ENCODE measurements at places on chromosomes 2 and 18.
A peak's percentile ranks its signal among the peaks of the same experiment; 100 is the strongest.

GRCh38 chr18:46072959-46073358 lies 899 bp upstream of the PSTPIP2 start:
- no peak for DNase-seq

GRCh38 chr2:209577376-209578357 lies 153.8 kb downstream of the MAP2 start:
- peak; percentile 8 for DNase-seq

GRCh38 chr2:224666951-224667553 lies 49.1 kb downstream of the CCDC195 start:
- no peak for DNase-seq

DNA sequence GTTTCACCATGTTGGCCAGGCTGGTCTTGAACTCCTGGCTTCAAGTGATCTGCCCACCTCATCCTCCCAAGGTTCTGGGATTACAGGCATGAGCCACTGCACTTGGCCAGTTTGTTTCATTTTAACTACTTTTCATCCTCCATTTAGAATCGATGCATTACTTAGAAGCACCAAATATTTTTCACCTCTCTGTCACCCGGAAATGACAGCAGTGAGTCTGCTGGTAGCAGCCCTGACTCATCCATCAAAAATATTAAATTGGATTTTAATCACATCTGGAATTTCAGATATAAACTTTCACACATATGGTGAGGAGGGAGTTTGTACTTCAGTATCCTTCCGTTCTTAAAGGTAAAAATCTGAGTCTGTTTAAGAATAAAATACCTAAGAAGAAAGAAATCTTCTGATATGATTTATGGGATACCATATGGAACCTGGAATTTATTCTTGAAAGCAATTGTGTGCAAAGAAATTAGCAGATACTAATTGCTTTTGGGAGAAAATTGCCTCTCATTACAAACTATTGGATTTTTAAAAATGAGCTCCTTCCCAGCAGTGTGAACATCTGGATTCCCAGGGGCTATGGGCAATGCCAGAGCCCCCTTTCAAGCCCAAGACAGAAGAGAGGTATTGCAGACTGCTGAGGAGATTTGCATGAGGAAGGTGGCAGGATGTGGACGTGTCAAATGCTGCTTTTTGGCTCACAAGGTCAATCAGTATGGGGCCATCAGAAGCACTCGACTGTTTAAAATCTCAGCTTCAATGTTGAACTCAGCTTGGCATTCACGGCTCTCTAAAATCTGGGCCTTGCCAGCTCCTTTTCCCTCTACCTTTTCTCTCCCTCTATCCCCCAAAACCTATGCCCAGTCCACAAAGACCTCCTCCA lies 279.5 kb upstream of the SIX2 start:
- peak; percentile 63 for DNase-seq

- DNase-seq, result peak; percentile 61
These were observed 2.1 kb upstream of the TRIB2 start for GRCh38 chr2:12714391-12715221.

DNA sequence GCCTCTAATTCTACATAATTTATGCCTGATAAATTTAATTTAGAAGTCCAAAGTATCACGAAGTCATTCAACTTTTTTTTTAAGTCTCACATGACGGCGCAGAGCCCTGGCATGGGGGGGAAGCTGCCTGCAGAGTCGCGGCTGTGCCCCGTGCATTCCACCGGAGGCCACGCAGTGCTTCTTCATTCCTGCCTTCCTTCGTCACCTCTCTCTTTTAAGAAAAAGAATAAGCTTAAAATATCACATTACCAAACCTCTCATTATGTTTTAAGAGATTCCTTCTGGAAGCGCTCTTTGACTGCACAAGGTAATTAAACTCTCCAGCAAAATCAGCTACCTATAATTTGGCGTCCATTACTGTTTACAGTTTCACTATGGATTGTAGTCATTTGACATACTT lies 20.3 kb upstream of the KIDINS220 start:
- DNase-seq, result no peak

DNA sequence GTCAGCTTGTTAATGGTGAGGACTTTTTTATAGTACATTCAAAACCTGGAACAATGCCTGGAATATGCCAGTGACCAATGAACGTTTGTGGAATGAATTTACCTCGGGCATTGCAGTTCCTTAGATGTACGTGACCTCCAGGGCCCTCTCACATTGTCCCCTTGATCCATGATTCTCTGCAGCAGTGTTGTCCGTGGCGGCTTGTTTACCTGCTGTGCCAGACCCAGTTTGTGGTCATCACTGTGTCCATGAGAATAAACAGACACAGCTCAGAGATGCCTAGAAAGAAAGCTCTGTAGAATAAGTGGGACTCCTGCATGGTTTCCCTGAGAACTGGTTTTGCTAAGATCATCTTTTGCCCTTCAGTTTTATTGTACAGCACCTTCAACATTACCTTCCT lies 1132.2 kb downstream of the DPP10 start:
- DNase-seq, result no peak

DNA sequence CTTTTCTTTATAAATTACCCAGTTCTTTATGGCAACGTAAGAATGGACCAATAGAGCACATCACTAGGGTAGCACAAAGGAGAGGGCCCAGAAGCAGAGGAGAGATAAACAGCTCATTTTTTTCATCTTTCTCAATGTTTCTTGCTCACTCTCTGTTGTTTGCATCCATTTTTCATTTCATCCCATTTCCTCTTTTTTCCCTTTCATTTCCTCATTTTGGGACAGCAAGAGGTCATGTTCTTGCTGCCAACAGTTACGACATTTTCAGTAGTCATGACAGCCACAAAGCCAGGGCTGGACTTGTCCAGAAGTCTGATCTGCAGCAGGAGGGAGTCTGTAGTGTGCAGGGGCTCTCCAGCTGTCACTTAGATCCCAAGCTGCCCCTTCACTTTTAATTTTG lies 52.7 kb upstream of the CYP1B1 start:
- DNase-seq, result peak; percentile 62

- no peak for DNase-seq
These were observed 41.4 kb upstream of the TRIB2 start for GRCh38 chr2:12675352-12675795.

DNA sequence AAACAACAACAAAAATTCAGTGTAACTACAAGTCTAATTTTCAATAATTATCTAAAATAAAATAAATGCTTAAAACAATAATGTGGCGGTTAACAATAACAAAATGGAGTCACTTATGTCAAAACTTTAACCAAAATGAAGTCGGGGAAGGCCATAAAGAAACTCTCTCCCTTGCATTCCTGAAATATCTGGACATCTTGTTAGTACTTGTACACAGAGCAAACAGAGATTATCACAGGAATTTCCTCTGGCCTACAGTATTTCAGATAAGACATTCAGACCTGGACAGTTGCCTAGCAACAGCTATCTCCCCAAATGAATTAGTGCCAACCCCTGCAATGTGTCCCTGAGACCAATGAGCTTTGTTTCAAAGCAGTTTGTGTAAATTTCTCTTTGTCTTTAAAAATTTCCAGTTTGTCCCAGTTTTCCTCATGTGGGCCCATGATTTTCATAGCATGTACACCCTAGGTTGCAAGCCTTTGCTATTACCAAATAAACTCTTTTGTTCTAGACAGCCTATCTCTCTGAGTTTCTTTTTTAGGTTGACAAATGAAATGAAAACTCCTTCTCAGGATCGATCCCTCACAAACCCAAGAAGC lies 68.6 kb downstream of the EXOC6B start:
- peak; percentile 16 for DNase-seq

DNA sequence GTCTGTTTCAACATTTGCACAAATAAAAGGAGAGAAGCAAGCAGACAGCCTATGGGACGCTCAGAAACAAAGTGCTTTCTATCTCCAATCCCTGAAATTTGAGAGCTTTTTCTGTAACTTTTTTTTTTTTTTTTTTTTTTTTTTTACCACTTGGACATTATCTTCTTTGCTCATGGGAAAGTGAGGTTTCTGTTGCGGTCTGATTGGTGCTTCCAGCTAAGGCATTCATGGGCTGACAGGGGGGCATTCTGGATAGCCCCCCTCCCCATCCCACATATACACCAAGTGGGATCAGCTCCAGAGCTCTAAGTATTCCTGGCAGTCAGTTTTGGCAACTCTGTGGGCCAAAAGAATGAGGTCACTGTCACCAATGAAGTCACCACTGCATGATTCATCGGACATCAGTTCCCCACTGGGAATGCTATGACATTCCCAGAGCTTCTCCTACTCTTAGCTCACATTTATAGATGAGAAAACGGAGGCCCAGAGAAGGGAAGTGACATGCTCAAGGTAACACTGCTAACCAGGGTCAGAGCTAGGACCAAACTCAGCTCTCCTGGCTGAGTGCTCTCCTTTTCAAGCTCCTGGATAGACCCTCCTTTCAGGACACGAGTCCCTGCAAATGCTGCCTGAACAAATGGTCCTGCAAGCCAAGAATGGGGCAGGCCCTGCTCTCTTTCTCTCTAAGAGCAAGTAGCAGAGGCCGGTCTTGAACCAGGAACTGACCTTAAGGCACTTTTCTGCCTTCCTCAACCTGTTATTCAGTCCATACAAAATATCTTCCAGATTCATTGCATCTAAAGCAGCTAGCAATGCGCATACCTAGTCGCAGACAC lies 61.3 kb downstream of the TMEM247 start:
- peak; percentile 75 for DNase-seq

DNA sequence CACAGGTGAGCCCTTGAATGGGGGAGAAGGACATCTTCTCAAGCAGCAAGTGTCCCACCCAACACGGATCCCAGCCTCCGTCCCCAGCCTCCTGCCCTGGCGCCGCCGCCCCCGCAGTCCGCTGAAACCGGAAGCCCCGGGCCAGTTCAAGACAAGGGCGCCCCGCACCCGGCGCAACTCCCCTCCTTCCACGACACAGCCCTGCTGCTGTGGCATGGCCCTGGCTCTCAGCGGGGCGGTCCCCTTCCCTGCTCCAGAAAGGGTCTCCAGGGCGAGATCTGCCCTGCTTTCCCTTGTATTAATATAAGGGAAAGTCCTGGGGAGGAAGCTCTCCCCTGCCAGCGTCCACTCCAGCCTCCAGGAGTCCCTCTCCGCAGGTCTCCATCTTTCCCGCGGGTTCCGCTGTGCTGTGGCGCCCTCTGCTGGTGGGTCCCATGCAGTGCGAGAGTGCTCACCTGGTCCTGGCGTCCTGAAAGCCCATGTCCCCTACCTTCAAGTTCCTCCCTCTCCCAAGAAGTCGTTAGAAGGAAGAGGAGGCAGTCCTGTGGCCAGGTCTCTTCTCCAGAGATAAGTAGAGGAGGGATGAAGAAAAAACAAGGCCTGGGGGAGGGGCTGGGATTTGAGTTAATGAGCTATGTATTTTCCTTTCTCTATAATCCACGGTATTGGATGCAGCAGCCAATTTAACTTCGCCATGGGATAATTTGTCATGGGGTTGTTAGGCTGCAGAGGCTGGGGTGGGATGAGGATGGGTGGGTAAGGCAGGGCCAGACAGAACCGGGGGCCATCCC lies 176.0 kb downstream of the SMAD2 start:
- no peak for DNase-seq

DNA sequence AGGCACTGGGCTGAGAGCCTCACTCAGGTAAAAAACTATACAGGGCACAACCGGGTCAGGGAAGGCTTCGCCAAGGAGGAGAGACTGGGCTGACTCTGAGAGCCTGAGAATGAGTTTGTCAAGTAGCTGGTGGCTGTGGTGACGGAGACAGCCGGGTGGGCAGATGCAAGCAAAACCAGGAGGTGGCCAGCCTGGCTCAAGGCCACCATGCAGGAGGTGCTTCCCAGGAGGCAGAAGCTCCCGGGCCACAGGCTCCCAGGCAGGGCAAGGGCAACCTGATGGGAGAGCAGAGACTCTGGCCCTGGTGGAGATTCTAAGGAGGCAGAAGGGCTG lies 2.9 kb upstream of the INHBB start:
- DNase-seq, result no peak

DNA sequence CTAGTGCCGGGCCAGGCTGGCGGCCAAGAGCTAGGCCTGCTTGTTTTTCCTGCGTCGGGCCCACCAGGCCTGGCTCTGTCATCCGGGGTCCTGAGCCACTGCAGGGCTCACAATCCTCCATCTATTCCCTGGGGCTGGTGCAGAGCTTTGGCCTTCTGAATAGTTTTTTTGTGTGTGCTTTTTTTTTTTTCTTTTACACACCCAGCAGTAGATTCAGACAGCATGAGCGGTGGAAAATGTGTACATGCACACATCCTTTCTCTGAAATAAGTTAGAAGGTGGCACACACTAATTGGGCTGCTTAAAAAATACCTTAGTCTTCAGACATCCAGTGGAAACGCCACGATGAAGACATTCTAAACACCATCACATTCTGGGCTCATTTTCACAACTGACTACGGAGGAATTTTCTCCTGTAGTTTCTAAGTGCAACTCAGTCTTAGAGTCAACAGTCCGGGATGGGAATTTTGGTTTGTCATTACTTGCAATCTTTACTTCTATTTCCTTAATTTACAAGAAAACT lies 6.1 kb downstream of the ZFP36L2 start:
- peak; percentile 51 for DNase-seq

GRCh38 chr2:12764849-12765605 lies 48.3 kb downstream of the TRIB2 start:
- no peak for DNase-seq

DNA sequence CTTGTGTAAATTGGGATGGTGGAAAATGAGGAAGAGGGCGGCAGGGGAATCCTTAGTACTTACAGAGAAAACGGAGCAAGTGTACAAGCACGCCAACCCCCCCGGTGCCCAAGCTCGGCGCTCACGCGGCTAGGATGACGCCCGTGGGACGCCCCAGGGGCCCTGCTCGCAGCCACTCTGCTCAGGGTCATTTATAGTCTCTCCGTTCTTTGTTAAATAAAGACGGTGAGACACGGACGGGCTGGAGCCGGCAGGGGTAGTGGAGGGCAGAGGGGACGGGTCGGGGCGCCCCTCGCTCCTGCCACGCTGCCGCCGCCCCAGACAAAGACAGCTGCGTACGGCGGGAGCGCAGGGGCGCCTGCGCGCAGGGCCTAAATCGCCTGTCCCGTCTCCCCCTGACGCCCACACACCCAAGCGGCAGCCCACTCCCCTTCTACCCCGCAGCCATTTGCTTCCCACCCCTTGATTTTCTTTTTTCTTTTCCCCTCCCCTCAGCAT lies 37.8 kb downstream of the PCBP1 start:
- peak; percentile 42 for DNase-seq

- DNase-seq, result no peak
These were observed 10.4 kb downstream of the MAB21L4 start for GRCh38 chr2:240885566-240885965.

- DNase-seq, result no peak
These were observed 628 bp downstream of the CREG2 start for GRCh38 chr2:101386599-101387150.

- DNase-seq, result no peak
These were observed 4.1 kb upstream of the TMEM18 start for GRCh38 chr2:681312-681711.

DNA sequence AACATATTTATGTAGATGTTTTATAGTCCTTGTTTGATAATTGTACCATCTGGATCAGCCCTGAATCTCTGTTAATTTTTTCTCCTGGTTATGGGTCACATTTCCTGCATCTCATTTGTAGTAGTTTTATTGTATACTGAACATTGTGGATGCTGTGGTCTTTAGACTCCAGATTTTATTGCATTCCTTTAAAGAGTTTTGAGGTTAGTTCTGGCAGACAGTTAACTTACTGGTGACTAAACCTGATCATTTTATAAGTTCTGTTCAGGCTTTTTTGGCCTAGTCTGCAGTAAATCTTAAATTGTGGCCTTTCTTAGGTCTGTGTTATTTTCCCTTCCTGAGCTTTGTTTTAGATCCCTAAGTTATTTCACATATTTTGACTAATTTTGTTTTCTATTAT lies 84.3 kb downstream of the FANCL start:
- DNase-seq, result peak; percentile 90

- DNase-seq, result peak; percentile 57
These were observed 208.2 kb upstream of the EPHA4 start for GRCh38 chr2:221780281-221780688.

- peak; percentile 93 for DNase-seq
These were observed 14.7 kb upstream of the ITGB6 start for GRCh38 chr2:160214461-160215445.

GRCh38 chr2:34239511-34239910 lies 640.4 kb upstream of the FAM98A start:
- DNase-seq, result no peak

All from AG10803 (cell line).